Hematopoietic multipotent progenitor cell treated with erythropoietin and hydrocortisone succinate and interleukin-3 and kit ligand, for 6 days (in vitro differentiated cells): ENCODE measurements at places on chromosomes 3 and 15.

DNA sequence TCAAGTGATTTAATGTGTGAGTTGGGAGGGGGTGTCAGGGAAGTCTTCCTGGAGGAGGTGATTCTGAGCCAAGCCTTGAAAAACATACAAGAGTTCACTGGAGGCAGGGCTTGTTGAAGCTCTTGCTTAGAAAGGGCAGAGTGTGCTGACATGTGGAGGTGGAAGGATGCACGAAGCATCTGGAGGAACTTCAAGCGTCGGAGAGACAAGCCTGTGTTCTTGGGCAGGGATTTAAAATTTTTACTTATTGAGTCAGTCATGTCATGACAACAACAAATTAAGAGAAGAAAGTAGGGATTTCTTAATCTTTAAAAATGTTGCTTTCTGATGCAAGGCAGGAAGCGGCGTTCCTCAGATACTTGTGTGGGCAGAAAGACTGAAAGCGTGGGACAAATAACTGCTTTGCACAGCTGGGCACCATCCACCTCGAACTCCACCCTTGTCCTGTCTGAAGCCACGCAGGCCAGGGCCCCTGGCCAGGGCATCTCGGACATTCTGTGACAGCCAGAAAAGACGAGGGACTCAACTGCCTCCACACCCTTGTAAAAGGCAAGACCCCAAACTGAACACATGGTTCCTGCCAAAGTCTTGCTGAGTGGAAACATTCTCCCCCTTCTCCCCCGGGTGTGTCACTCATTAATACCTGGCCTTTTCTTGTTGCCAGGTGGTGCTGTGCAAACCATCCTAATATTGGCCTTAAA lies 6.9 kb upstream of the IL16 start:
- DNase-seq: no peak

- no peak for DNase-seq
Observed at GRCh38 chr15:59456114-59456513, 18.1 kb downstream of the FAM81A start.

GRCh38 chr3:121436074-121436473 lies 109.7 kb downstream of the POLQ start:
- DNase-seq: no peak

- DNase-seq: no peak
Observed at GRCh38 chr3:125958511-125959316, 10.3 kb upstream of the ROPN1B start.

- peak; percentile 36 for DNase-seq
Observed at GRCh38 chr3:33318710-33319380, 41.6 kb downstream of the FBXL2 start.

GRCh38 chr3:47313341-47314055 lies 30.8 kb downstream of the KLHL18 start:
- no peak for DNase-seq
